Caco-2 (cell line): ENCODE measurements at places on chromosomes 4 and X.
A peak's percentile ranks its signal among the peaks of the same experiment; 100 is the strongest.

GRCh38 chr4:11669156-11669555 is 240.5 kb upstream of the HS3ST1 start:
- no peaks in the 10 kb centered on the region for H3K27me3 ChIP-seq
- no peak overlapping the region for H3K4me3 ChIP-seq
- no peak for DNase-seq
- H3K36me3 ChIP-seq = no peaks in the 10 kb centered on the region
- no peaks in the 10 kb centered on the region for H3K4me1 ChIP-seq

GRCh38 chrX:122026665-122027064 is 979.3 kb downstream of the GLUD2 start:
- H3K4me1 ChIP-seq = no peaks in the 10 kb centered on the region
- no peak overlapping the region for H3K4me3 ChIP-seq
- H3K27me3 ChIP-seq = no peaks in the 10 kb centered on the region
- no peak for DNase-seq

GRCh38 chr4:185343726-185344581 is 51.8 kb downstream of the LRP2BP start:
- no peaks in the 10 kb centered on the region for H3K27me3 ChIP-seq
- H3K27ac ChIP-seq = no peak overlapping the region
- no peaks in the 10 kb centered on the region for H3K36me3 ChIP-seq
- no peaks in the 10 kb centered on the region for H3K4me1 ChIP-seq

DNA sequence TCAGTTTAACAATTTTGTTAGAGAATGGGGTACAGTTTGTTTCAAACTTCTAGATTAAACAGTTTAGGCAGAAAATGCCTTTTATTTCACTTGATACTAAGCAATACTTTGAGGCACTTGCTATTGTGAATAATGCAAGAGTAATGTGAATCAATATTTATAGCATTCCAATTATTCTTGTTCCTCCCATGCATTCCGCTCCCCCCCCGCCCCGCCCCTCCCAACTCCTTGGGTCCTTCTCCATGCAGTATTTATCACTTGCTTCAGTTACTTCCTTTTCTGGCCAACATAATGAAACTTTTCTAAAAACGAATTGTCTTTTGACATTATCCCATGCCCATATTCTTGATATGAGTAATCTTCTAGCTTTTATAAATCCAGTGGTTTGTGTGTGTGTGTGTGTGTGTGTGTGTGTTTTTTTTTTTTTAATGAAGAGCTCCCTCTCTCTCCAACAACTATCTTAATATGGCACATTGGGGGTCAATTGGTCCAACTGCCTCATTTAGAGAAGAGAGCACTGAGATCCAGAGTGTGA is 1.6 kb downstream of the BANK1 start:
- no peak for DNase-seq
- no peaks in the 10 kb centered on the region for H3K27me3 ChIP-seq
- H3K36me3 ChIP-seq = no peaks in the 10 kb centered on the region
- 0 out of 2 replicates have a peak, but pooled peaks cover 4% of the 10 kb centered on the region for H3K4me1 ChIP-seq

DNA sequence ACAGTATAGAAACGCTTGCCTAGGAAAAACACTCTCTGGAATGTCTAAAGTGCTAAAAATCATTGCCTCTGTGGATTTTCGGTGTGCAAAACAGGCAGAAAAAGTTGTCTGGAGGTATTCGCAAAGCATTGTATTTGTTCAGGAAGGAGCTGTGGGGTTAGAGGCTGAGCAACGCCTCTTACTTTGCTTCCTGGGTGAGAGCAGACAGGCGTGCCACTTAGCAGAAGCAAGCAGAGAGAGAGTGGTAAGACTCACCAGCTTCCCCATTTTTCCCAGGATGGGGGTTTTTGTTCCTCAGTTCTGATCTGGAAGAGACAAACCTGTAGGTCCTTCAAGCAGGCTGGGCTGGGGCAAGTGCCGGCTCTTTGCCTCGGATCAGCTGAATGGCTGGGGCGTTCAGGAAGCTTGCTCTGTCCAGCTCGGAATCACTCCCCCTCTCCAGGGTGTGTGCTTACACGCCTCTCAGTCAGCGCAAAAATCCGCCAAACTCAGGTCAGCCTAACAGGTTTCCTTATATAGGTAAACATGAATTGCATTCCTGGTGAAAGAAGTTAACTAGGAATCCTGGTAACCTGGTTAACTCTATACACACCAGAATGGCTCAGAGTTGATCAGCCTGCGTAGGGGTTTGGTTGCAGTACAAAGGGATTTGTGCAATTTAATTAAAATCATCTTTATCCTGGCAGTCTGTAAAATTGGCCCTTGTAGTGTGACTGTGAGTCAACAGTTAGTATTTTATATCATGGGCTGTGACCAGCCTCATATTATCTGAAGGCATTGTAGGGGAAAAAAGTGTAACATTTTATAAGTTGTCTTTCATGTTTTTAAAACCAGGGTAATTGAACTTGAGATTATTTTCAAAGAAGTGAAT is 213.1 kb upstream of the MID1 start:
- H3K27me3 ChIP-seq = no peaks in the 10 kb centered on the region
- DNase-seq = peak; percentile 82
- H3K27ac ChIP-seq = peak overlapping the region; percentile 59
- H3K36me3 ChIP-seq = no peaks in the 10 kb centered on the region
- H3K4me1 ChIP-seq = peaks cover 13% of the 10 kb centered on the region

- no peaks in the 10 kb centered on the region for H3K27me3 ChIP-seq
- H3K36me3 ChIP-seq = no peaks in the 10 kb centered on the region; the same call in 1 of the 2 replicates
- no peaks in the 10 kb centered on the region for H3K4me1 ChIP-seq
- no peak overlapping the region for H3K4me3 ChIP-seq
Observed at GRCh38 chr4:84167564-84167963, 331.5 kb downstream of the NKX6-1 start.

- H3K27me3 ChIP-seq = no peaks in the 10 kb centered on the region
- H3K36me3 ChIP-seq = no peaks in the 10 kb centered on the region
- no peak for DNase-seq
- H3K4me1 ChIP-seq = no peaks in the 10 kb centered on the region
Observed at GRCh38 chrX:30253257-30253656, 6.3 kb downstream of the MAGEB1 start.

DNA sequence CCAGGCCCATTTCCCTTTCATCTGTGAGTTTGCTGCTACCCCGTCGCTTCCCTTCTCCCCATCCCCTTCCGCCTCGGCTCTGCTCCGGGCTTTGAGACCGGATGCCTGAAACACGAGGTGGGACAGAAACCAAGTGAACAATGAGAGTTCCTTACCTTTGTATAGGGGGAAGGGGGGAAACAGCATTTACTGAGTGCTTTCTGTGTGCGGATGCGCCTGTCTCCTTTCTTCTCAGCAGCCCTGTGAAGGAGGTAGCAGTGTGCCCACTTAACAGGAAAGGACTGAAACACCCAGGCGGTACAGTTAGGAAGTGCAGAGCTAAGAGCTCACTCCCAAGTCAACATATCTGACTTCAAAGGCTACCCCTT is 43.2 kb upstream of the TMSB15B start:
- peak; percentile 14 for DNase-seq
- H3K4me1 ChIP-seq = no peaks in the 10 kb centered on the region
- H3K36me3 ChIP-seq = no peaks in the 10 kb centered on the region
- H3K4me3 ChIP-seq = peak overlapping the region; percentile 42
- H3K27ac ChIP-seq = no peak overlapping the region
- H3K27me3 ChIP-seq = no peaks in the 10 kb centered on the region

- no peak overlapping the region for H3K27ac ChIP-seq
- H3K4me1 ChIP-seq = peaks cover 7% of the 10 kb centered on the region; the same call in 1 of the 2 replicates
- no peak for DNase-seq
- H3K36me3 ChIP-seq = no peaks in the 10 kb centered on the region
- H3K27me3 ChIP-seq = no peaks in the 10 kb centered on the region
- H3K4me3 ChIP-seq = no peak overlapping the region
Observed at GRCh38 chr4:88526221-88526815, 2.7 kb upstream of the PYURF start.
